Activated naive CD4-positive, alpha-beta T cell treated with Interleukin-2 at 50 U/mL for 16 hours (primary cell): ENCODE measurements at places on chromosomes 16 and 17.

- no peak for DNase-seq
Measured at GRCh38 chr16:57127037-57127763, 34.8 kb downstream of the CPNE2 start.

GRCh38 chr16:30052671-30053372 is 12.7 kb upstream of the ALDOA start:
- peak; percentile 91 for DNase-seq

DNA sequence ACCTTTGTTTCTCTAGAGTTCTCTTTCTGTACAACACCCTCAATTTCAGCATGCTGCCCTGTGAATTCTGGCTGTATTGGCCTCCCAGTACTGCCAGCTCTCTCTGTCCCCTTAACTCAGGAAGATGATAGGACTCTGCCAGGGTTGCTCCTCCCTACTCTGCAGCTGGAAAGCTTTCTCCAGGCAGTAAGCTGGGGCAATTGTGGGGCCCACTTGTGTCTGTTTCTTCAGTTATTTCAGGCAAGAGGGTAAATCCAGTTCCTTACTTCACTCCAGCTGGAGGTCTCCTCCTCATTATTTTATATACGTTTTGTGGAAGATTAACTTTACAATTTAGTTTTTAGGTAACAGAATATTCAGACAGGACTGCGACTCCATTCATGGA is 9.9 kb downstream of the C17orf100 start:
- no peak for DNase-seq

- no peak for DNase-seq
Measured at GRCh38 chr17:14460516-14461226, 159.8 kb downstream of the HS3ST3B1 start.

DNA sequence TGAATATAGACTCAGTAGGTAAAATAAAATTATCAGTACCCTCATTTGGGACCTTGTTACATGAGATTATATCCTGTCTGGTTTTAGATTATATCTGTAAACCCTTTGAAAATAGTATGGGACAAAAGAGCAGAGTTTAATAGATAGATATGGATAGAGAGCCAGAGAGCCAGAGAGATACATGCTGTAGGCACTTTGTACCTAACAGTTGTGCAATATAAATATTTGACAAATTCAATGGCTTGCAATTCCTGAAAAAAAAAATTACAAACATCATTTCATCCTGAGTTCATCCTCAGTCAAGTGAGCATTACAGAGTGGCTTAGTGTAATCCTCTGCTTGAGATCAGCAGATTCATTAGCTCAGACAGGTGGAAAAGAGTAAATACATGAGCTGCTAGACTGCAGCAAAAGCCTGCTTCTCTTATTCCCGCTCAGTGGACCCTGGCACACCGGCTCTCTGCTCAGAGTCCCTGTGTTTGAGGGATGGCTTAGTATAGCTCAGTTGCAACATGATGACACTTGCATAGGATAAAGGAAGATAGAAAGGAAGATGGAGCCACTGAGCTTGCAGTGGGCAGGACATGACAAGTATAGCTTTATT is 931.6 kb upstream of the GOT2 start:
- DNase-seq: no peak

DNA sequence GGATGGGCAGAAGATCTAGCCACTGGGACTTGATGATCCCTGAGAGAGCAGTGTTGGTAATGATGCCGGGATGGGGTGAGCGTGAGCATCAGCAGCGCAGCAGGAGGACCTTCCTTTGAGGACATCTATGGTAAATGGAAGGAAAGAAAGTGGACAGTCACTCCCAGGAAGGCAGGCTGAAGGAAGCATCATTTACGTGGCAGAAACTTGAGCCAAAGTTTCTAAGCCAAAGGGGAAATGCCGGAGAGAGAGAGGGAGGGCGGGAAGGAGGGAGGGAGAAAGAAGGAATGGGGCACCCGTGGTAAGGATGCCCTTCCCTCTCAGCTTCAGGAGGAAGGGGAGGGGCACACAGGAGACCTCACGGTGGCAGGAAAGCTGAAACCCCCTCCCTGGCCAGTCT is 86.3 kb upstream of the CACNG5 start:
- DNase-seq: no peak

GRCh38 chr16:24507959-24508480 is 31.3 kb upstream of the RBBP6 start:
- DNase-seq: no peak

DNA sequence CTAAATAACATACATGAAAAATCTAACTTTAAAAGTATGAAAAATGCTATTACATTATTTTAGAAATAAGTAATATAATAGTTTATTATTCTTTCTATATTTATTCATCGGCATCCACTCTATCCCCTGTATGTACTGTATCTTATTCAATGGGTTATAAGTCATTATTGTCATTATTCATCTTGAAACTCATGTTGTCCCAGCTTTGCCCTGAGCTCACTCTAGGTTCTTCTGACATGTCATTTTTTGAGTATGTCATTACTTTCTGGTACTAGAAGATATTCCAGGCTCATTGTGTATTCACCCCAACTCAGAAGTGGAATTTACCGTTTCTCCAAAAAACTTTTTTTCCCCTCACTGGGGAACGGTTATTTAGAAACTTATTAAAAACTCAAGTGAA is 53.0 kb upstream of the MNT start:
- DNase-seq: no peak

DNA sequence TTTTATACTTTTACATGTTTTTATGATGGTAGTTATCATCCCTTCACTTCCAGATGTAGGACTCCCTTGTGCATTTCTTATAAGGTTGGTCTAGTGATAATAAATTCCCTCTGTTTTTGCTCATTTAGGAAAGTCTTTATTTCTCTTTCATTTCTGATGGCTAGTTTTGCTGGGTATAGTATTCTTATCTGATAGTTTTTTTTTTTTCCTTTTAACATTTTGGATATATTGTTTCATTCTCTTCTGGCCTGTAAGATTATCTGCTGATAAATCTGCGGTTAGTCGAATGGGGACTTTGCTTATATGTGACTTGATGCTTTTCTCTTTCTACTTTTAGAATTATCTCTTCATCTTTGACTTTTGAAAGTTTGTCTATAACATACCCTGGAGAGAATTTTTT is 153.1 kb upstream of the MPHOSPH6 start:
- no peak for DNase-seq

GRCh38 chr16:1645914-1646525 is 32.1 kb upstream of the JPT2 start:
- peak; percentile 38 for DNase-seq

GRCh38 chr17:8473451-8474192 is 37.9 kb downstream of the NDEL1 start:
- DNase-seq: no peak

GRCh38 chr17:33416131-33416530 is 123.0 kb upstream of the ASIC2 start:
- DNase-seq: no peak

GRCh38 chr16:84138824-84139627 is 6.0 kb downstream of the HSDL1 start:
- no peak for DNase-seq

DNA sequence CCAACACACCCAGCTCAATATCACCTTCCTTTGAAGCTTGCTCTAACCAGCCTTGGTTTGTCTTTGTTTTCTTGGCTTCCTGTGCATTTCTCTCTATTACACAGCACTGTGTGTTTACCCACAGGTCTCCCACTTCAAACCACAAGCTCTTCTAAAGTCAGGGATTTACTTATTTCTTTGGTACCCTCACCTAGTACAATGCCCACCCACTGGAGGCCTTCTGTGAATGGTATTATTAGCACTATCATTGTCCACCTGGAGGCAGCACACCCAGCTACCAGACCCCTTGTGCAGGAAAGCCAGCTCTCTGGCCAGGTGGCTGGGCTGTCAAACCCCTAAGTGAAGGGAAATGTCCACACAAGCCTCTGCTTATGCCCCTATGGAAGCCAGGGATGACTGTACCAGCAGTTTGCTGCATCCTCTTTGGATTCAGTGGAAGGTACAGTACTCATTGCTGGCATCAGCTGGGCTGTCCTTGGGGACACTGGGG is 9.4 kb upstream of the TOP2A start:
- DNase-seq: no peak

- DNase-seq: no peak
Measured at GRCh38 chr17:55259684-55260111, 5.1 kb upstream of the HLF start.

DNA sequence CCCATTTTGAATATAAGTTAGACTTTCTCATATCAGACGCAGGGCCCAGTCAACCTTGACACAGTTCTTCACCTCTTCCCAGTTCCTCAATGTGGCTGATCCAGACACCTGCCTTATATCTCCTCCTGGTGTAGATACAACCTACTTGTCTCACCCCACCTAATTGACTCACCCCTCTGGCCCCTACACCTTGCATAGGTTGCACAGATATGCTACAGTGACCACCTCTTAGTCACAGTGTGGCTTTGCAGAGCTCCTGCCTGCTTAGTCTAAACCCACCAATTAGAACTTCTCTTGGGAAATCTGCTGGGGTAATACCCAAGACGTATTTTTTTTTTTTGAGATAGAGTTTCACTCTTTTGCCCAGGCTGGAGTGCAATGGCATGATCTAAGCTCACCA is 16.8 kb downstream of the CHP2 start:
- DNase-seq: no peak

GRCh38 chr17:74114881-74115470 is 88.5 kb upstream of the RPL38 start:
- no peak for DNase-seq

DNA sequence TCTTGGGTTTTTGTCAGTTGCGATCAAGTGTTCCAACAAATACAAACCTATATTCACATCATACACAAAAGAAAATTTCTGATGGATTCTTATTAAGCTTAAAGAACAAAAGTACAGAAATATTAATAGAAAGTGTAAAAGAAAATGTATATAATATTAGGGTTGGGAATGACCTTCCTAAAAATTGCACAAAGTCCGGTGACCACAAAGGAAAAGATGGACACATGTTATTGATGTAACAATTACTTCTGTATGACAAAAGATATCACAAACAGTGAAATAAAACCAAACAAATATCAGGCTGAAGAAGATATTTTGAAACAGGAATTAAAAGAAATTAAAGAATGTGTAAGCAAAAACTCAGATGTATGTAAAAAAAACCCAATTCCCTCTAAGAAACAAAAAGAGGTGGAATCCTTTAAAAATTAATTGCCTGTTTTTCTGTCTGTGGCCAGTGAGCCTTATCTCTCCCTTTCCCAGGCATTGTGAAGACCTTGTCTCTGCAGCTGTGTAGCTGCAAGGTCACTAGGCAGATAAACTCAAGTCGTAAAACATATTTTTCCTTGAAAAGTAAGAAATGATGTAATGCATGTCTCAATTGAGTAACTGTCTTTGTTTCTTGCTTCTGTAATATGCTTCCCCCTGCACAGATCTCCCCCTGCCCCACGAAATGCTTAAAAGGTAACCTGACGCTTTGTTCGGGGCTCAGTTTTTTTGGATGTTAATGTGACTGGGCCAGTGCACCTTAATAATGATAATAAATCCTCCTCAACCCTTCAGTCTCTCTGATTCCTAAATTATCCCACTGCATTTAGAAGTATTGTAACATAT is 2.8 kb downstream of the ST6GALNAC1 start:
- no peak for DNase-seq

DNA sequence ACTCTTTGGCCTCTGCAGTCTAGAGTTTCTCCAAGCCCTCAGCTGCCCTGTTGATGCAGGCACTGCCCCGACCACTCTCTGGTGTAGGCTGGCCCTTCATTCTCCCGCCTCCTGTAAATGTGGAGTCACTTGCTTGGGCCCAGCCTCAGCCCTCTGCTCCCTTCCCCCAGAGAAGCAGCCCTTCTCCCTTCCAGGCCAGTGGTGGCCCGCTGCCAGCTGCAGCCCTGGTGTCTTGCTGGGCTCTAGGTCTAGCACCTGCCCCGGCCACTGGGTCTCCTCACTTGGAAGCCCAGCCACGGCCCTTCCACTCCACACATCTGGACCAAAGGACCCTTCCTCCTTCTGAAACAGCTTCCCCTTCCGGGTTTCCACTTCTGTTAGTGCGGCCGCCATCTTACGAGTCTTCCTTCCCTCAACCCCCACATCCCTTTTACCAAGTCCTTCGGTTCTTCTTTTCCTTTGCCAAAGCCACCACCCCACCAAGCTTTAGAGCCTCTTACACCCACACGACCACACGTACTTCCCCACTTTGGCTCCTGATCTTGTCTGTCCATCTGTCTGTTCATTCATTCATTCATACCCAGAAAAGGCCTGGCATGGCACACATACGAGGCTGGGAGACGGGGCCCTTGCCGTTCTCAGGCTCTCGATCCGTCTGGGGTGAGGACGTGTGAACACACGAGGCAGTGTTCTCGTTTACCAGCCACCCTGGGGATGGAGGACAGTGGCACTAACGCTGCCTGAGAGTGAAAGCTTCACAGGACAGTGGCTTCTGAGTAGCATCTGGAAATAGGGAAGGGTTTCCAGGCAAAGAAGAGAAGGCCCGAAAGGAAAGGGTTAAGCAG is 68.0 kb downstream of the ABR start:
- DNase-seq: no peak

DNA sequence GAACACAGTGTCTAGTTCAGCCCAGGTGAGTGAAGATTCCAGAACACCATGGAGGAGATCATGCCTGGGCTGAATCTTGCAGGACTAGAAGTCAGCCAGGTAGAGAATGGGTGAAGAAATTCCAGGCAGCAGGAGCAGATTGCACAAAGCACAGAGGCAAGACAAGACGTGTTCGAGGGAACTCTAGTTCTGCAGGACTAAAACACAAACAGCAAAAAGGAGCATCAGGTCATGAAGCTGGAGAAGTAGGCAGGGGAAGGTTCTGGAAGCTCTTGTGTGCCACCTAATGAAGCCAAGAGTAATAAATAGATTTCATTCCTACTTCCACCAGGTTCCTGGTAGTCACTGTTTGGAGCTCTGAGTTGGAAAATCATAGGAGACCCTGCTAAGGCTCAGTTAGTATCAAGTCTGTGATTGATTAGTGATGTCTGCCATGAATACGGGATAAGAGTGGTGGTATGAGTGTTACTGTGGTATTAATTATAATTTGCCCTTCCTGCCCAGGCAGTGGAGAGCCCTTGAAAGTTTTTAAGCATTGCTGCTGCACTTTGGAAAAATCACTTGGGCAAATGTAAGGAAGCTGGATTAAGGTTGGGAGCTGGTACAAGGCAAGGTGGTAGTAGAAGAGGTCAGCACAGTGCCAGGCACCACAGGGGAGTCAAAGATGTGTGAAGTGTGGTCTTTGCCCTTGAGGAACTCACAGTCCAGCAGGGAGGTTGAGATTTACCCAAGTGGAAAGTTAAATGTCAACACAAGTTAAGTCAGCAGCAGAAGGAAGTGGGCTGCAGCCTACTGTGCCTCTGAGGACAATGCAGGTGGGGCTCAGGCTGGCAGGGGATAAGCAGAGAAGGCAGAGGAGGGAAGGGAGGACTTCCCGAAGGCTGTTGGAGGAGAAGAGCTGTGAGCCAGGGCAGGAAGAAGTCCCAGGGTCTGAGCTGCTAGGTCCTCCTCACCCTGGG is 13.5 kb upstream of the FOXN1 start:
- no peak for DNase-seq
